ENCODE measurements at places on chromosomes 13 and 19. TPM values are rescaled to one million over a fixed set of nuclear protein-coding genes. Genes with fewer than 3 reads are reported as not detected.

The SLC17A7 gene
- not detected for total RNA-seq

The TMEM38A gene
- 6.8 TPM for total RNA-seq

The ZNF446 gene
- 1.4 TPM for total RNA-seq

The DIRAS1 gene
- total RNA-seq = not detected

The ZNF737 gene
- 2.5 TPM for total RNA-seq

The CD33 gene
- 2.8 TPM for total RNA-seq

DNA sequence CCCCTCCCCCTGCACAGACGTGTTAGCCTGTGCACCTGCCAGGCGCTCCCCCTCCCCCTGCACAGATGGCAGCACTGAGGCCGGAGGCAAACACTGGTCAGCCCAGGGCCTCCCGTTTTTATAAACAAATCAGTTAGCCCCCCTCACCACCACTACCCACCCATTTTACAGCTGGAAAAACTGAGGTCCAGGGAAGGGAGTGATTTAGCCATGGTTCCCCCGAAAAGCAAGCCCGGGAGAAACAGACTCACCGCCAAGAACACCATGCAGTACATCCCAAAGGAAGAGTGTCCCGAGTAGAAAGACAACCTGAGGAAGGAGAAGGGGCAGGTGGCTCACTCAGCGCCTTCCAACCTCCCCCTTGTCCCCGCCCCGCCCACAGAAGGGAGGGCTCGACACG, 8.7 kb downstream of the PLPP2 start:
- no peak for DNase-seq
- no peaks in the 10 kb centered on the region for H3K36me3 ChIP-seq
- H3K27me3 ChIP-seq = no peaks in the 10 kb centered on the region
- no peaks in the 10 kb centered on the region for H3K4me1 ChIP-seq

- peak overlapping the region; percentile 57 for H3K4me3 ChIP-seq
- H3K27me3 ChIP-seq = peaks cover 6% of the 10 kb centered on the region
- peaks cover 11% of the 10 kb centered on the region for H3K4me1 ChIP-seq
- DNase-seq = no peak
- no peak overlapping the region for H3K27ac ChIP-seq
Measured at GRCh38 chr13:23579896-23580683, 9.9 kb downstream of the TNFRSF19 start.

DNA sequence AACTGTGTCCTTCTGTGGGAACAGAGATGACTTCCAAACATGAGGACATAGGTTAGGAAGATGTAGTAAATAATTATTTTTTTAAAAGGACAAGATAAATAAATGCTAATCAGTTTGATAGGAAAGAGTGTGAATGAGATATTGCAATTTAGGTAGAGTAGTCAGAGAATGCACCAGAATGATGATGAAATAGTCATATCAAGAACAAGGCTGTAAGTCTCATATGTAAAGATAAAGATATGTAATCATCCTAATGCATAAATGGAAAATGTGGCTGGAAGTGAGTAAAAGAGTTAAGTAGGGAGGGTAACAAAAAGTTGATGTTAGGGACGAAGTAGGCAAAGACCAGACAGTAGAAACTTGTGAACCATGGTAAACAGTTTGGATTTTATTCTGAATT, 1041.7 kb upstream of the MIR17HG start:
- H3K27me3 ChIP-seq = no peaks in the 10 kb centered on the region
- no peak overlapping the region for H3K27ac ChIP-seq

DNA sequence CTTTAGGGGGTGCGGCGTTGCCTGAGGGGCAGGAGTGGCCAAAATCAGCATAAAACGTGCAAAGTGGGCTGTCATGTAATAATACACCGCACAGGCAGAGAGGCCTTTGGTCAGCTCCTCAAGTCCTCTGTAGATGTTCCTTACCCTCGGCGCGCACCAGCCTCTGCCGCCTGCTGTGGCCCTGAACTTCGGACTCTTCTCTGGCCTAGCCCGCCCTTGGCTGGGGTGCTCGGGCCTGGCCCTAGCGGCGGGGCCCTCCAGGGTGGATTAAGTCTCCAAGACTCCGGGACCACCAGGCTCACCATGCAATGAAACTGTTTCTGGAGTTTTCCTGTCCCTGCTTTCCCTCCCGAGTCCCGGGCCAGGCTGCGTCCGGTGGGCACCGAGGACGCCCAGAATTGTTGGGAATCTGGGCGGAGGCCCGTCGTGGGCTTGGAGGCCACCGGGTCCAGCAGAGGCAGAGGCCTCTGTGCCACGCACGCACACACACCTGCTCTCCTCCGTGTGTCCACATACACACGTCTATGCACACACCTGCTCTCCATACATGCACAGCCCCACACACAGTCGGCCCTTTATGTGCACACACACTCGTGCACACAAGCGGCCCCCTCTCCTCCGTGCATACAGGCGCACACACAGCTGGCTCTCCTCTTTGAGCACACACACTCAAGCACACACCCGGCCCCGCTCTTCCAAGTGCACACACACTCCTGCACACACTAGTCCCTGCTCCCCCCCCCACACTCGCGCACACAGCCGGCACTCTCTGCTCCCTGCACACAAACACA, 1.5 kb upstream of the TFDP1 start:
- H3K4me1 ChIP-seq = no peaks in the 10 kb centered on the region
- no peaks in the 10 kb centered on the region for H3K36me3 ChIP-seq
- H3K27ac ChIP-seq = no peak overlapping the region
- no peak overlapping the region for H3K4me3 ChIP-seq
- peak; percentile 40 for DNase-seq

- H3K27ac ChIP-seq = no peak overlapping the region
- H3K4me1 ChIP-seq = peaks cover 9% of the 10 kb centered on the region
- peak overlapping the region; percentile 46 for H3K4me3 ChIP-seq
- H3K27me3 ChIP-seq = no peaks in the 10 kb centered on the region
- DNase-seq = peak; percentile 58
- H3K36me3 ChIP-seq = no peaks in the 10 kb centered on the region
Measured at GRCh38 chr19:38361633-38362075, 12.7 kb upstream of the PSMD8 start.

- no peaks in the 10 kb centered on the region for H3K27me3 ChIP-seq
- no peaks in the 10 kb centered on the region for H3K36me3 ChIP-seq
- no peak overlapping the region for H3K4me3 ChIP-seq
- H3K4me1 ChIP-seq = no peaks in the 10 kb centered on the region
Measured at GRCh38 chr13:30705680-30706079, 29.7 kb upstream of the ALOX5AP start.

GRCh38 chr19:16293118-16294091, 31.2 kb upstream of the KLF2 start:
- H3K27ac ChIP-seq = peak overlapping the region; percentile 75
- no peaks in the 10 kb centered on the region for H3K4me1 ChIP-seq
- H3K4me3 ChIP-seq = no peak overlapping the region
- no peaks in the 10 kb centered on the region for H3K27me3 ChIP-seq
- no peaks in the 10 kb centered on the region for H3K36me3 ChIP-seq
- no peak for DNase-seq

- H3K27me3 ChIP-seq = no peaks in the 10 kb centered on the region
- H3K4me3 ChIP-seq = no peak overlapping the region
- H3K36me3 ChIP-seq = no peaks in the 10 kb centered on the region
- no peaks in the 10 kb centered on the region for H3K4me1 ChIP-seq
- DNase-seq = no peak
- H3K27ac ChIP-seq = no peak overlapping the region
Measured at GRCh38 chr13:99214232-99214631, 13.6 kb downstream of the UBAC2 start.

DNA sequence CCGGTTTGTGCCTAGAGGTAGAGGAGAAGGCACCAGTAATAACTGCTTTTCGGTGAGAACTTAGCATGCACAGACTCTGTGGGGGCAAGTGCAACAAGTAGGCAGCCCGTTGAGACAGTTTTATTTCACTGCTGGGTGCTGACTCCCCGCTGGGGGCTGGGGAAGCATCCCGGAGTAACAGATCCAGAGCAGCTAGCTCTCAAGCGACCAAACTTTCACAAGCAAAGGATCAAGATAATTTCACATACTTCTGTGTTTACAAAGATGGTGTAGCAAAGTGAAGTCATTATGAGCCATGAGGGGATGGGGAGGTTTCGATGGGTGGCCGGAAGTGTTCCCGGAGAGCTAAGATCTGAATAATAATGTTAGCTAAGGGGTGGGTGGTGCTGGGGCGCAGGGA, 2.8 kb downstream of the NACC1 start:
- DNase-seq = no peak
- H3K27ac ChIP-seq = no peak overlapping the region
- no peak overlapping the region for H3K4me3 ChIP-seq
- no peaks in the 10 kb centered on the region for H3K4me1 ChIP-seq
- no peaks in the 10 kb centered on the region for H3K36me3 ChIP-seq

DNA sequence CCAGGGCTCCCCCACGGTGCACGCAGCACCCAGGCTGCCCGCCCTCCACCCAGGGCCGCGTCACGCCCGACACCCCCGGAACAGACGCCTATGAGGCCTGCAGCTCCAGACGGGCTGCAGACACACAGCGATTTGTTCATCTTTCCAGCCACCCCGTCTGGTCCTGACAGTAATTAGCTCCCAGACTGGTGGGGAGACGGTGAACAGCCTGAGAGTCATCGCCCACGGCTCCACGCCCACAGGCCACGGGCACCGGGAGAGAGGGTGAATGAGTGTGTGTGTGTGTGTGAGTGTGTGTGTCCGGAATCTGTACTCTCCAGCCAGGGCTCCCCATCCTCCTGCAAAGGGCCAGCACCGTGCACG, 18.1 kb downstream of the GADD45B start:
- no peaks in the 10 kb centered on the region for H3K27me3 ChIP-seq
- DNase-seq = no peak
- H3K27ac ChIP-seq = no peak overlapping the region
- H3K36me3 ChIP-seq = no peaks in the 10 kb centered on the region

DNA sequence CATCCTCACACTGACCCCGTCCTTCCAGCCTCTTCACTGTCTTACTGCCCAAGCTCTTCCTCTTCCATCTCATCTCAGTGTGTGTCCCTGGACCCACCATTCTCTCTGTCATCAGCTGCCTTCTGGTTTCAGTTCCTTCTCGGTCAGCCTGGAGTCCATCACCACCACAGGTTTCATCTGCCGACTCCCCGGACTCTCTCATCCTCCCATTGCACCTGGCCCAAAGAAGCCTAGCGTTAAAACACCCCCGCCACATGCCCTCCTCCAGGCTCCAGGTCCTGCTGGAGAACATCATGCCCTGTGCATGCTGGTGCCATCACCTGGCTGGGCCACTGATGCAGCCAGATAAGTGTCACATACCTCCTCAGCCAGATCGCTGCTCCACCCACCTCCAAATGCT, 122.1 kb upstream of the GPR12 start:
- H3K4me1 ChIP-seq = no peaks in the 10 kb centered on the region
- H3K36me3 ChIP-seq = no peaks in the 10 kb centered on the region
- H3K27ac ChIP-seq = no peak overlapping the region
- DNase-seq = no peak
- H3K4me3 ChIP-seq = no peak overlapping the region

DNA sequence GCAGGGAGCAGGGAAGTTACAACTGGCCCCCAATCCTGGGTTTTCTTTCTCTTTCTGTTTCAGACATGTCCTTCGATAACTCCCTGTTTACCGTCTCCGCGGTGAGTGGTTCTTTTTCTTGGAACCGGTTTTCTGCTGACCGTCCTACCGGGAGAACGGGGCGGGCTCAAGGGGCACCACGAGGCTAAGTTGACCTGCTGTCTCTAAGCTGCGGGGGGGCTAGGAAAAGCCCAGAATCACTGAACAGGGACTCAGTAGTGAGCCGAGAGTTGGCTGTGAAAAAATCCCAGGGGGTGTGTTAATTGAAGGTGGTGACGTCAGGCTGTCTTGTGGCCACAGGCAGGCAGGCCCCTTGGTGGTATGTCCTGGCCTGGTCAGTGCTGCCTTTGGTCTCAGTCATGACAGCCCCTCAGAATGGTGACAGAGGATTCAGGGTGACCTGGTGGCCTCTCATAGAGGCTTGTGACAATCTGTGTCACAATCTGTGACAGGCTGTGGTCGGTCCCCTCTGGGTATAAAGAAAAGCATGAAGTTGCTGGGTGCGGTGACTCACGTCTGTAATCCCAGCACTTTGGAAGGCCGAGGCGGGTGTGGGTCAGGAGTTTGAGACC, 8.1 kb upstream of the CARM1 start:
- H3K27ac ChIP-seq = no peak overlapping the region
- no peak for DNase-seq
- H3K4me1 ChIP-seq = no peaks in the 10 kb centered on the region

DNA sequence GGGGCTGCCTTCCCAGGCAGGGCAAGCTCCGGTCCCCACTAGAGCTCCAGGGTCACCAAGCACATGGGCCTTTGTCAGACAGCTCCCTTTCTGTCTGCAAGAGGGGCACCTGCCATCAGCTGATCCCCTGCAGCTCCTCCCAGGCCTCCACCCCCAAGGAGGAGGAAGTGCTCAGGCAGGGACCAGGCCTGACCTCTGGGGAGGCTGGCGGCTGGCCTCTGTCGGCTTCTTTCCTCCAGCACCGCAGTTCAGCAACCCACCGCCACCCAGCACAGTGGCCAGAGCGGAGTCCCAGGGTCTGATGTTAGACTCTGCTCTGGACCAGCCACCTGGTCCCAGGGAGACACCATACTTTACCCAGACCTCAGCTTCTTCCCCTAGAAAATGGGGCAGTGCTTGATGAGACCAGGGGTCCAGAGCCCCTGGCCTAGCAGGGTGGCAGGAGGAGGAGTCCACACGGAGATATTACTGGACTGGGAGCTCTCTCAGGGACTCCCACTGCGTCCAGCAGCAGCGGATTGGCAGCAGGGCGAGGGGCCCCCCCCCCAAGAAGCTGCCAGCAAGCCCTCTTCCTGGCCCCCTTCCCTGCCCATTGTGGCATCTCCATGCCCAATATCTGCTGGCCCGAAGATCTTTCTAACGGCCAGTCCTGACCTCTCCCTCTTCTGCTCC, 24.1 kb downstream of the NKPD1 start:
- H3K36me3 ChIP-seq = no peaks in the 10 kb centered on the region
- H3K4me3 ChIP-seq = no peak overlapping the region
- H3K4me1 ChIP-seq = no peaks in the 10 kb centered on the region
- H3K27ac ChIP-seq = no peak overlapping the region

Measured in right lobe of liver (tissue), 6 donors.